ENCODE measurements at places on chromosomes 3 and 15.

GRCh38 chr3:157127831-157128767 lies 31.8 kb downstream of the CCNL1 start:
- peak; percentile 24 for DNase-seq

DNA sequence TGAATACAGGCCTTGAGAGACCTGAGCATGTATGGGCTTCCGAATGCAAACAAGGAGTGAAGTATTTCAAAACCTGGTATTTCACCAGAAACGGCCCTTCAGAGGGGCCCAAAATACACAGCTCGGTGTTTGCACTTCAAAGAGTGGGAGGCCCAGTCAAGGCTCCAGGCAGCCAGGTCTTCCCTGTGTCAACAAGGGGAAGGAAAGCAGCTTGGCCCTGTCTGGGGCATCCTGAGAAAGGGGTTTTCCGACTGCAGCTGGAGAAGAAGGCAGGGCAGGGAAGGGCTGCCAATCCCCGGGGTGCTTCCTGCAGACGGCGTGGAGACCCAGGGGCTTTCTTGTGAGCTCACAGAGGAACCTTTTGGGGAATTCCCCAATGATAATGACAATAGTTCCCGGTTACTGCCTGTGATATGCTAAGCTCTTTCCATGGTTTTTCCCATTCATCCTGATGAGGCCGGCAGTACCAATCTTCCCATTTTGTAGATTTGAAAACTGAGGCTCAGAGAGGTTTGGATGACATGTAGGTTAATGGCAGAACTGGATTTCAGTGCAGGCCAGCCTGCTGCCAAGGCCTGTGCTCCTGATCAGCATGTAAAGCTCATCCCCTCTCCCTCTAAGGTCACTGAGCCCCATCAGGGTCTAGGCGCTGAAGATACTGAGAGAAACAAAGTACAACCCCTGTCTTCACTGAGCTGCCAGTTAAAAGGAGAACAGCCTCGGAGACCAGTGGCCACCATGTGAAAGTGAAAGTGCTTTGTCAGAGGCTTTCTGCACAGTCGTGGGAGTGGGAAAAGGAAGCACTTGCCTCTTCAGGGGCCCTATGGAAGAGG lies 43.0 kb upstream of the TLE3 start:
- DNase-seq = no peak

DNA sequence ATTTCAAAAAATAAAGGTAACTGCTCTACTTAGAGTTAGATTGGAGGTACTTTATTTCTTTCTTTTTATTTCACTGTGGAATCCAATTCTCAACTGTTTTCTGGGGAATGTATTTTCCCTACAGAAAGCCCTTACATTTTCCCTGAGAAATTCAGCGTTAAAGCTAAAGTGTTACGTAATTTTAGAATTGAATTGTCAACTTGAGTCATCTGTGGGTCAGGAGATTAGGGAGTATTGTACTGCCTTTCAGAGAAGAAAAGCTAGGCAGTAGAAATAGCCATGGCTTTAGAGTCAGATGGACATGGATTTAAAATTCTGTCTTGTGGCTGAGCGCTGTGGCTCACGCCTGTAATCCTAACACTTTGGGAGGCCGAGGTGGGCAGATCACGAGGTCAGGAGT lies 728.6 kb downstream of the ROBO1 start:
- DNase-seq = no peak

DNA sequence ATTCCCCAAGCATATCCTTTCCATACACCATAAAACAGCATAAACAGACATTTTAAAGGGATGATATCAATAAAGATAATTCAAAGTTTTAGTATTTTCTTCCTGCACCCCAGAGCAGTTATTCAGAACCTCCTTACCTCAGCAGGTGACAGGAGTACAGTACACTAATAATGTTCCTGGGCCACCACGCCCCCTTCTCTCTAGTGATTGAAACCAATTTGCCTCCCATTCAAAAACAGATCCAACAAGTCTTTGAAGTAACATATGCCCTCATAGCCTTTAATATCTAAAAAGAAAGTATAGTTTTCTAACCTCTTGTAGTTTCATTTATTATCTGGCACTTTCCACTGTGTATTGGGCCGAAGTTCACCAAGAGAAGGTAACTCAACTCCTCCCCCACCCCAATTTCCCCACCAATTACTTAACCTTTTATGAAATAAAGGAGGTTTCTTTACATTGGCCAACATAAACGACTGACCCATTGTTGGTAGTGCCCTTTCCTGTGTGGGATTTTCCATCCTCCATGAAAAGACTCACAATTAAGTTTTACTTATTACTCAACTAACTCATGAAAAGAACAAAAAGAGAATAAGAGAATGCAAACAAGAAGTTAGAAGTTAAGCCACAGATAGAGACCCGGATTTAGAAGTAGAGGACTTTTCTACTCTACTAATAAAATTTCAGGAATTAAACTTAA lies 5.0 kb upstream of the ATP8B4 start:
- DNase-seq = no peak

GRCh38 chr3:40718209-40718608 lies 193.4 kb downstream of the ZNF621 start:
- no peak for DNase-seq

- DNase-seq = no peak
Observed at GRCh38 chr3:10929978-10930665, 62.4 kb upstream of the SLC6A1 start.

GRCh38 chr3:102360183-102360860 lies 74.5 kb upstream of the ZPLD1 start:
- DNase-seq = no peak

DNA sequence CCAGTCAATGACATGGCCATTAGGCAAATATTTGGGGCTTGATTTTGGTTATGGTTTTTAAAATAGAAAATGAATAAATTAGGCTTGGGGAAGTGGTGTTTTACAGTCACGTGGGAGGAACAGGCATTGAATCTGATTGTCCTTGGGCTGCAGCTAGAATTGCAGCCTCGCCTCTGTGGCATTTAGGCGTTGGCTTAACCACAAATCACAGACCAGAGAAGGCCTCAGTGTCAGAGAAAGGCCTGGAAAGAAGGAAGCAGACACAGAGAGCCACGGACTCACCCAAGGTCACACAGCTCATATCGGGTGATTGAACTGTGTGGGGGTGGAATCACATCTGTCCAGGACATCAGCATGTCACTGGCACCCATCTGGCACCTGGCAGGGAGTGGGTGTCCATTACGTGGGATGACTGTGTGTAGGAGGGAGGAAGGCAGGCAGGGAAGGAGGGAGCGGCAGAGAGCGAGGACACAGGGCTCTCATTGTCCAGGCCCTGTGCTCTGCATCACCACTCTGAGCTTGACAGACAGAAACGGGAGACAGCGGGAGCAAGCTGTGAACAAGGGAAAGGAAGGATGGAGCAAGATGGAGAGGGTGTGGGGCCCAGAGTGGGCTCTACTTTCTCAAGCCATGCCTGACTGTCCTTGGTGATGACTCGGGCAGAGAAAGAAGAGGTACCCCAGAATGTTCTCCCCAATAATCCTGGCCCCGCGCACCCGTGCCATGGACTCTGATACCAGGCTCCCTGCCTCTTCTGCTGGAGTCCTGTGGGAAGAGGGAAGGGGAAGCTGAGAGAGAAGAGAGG lies 186.4 kb downstream of the FAM43A start:
- DNase-seq = no peak

- DNase-seq = no peak
Observed at GRCh38 chr3:124125315-124125714, 133.4 kb upstream of the ROPN1 start.

- DNase-seq = no peak
Observed at GRCh38 chr15:73632670-73633058, 525 bp downstream of the NPTN start.

DNA sequence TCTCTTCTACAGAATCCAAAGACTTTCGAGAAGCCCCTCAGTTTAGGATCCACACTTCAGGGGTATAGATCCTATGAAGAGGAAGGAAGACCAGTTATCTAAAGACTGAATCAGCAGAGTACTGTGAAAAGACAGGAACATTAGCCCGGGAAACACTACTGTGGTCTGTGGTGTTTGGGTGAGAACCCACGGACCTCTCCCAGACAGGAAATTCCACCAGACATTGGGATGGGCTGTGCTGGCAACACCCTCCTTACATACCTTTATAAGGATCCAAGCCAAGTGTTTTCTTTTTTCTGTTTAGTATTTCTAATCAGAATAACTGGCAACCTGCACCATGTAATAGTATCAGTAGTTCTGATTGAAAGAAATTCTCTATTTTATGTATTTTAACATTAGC lies 14.1 kb downstream of the TMEM207 start:
- DNase-seq = no peak

DNA sequence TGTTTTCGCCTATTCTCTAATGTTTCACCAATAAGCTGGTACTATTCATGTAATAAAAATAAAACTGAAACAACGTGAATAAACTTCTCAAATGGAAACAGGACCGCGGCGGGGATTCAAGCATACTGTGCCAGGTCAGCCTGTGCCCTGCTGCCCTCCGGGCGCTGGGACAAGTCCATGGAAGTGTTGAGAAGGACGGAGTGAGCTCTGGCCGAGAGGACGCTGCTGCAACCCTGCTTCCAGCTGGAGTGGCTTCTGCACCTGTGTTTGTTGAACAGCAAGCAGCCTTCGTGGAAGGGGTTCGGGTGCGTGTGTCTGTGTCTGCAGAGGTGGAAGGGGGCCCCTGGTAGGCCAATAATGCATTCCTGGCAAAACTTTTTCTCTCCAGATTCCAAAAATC lies 50.0 kb upstream of the PCSK6 start:
- DNase-seq = no peak

GRCh38 chr3:170044795-170045244 lies 7.0 kb downstream of the GPR160 start:
- no peak for DNase-seq

DNA sequence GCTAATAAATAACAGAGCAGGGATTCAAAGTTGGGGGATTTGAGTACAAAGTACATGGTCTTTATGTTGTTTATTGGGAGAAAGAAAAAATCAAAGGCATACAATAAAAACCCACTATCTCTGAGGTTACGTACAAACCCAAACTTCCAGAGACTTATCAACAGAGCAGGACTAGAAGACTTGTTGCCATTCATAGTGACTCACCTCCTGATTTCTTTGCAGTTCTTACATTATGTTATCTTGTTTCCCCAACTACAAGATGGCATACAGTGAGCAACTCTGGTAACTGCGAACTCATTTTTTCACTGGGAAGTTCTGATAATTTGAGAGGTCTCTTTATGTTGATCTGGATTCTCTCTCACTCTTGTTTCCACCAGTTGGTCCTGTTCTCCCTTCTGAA lies 80.6 kb upstream of the ETV5 start:
- no peak for DNase-seq

- no peak for DNase-seq
Observed at GRCh38 chr3:116048991-116049390, 396.3 kb downstream of the LSAMP start.

GRCh38 chr3:132242790-132243189 lies 74.4 kb upstream of the ACP3 start:
- no peak for DNase-seq

DNA sequence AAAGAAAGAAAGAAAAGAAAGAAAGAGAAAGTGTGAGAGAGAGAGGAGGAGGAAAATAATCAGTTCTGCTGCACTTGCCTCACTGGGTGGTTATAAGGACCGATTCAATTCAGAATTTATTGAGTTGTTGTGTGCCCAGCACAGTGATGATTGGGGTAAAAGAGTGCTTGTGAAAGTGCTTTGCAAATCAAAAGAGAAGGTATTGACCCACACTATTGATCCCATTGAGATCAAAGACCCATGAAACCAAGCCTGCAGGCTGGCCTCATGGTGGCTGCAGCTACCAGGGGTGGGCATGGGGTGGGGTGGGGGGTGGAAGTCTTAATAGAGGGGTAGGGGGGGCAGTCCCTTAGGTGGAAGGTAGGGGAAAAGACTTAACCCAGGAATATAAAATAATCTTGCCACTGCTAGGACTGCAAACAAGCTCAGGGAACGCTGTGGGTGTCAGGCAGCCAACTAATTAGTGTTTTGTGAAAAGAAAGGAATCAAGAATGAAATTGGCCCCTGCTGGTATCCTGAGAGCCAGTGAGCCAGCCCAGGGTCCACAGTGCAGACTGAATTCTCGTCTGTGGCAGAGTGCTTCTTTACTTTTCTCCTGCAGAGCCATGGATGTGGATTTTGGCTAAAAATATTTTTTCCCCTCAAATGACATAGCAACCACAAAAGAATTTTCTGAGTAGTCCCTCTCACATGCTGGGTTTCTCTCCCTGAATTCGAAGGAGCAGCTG lies 34.2 kb downstream of the CLEC3B start:
- no peak for DNase-seq

- no peak for DNase-seq
Observed at GRCh38 chr15:64141798-64142512, 9.6 kb upstream of the SNX22 start.

- no peak for DNase-seq
Observed at GRCh38 chr15:90570643-90571042, 40.9 kb downstream of the CRTC3 start.

- DNase-seq = no peak
Observed at GRCh38 chr3:14431917-14432834, 29.8 kb downstream of the SLC6A6 start.

GRCh38 chr15:35481992-35482391 lies 64.0 kb downstream of the DPH6 start:
- DNase-seq = no peak

GRCh38 chr3:139251529-139251928 lies 92.3 kb upstream of the MRPS22 start:
- no peak for DNase-seq

GRCh38 chr15:81723113-81723651 lies 322.6 kb downstream of the MEX3B start:
- DNase-seq = no peak

- DNase-seq = no peak
Observed at GRCh38 chr15:88653200-88654064, 14.6 kb downstream of the ISG20 start.

- no peak for DNase-seq
Observed at GRCh38 chr3:191792580-191792979, 331.6 kb downstream of the PYDC2 start.

GRCh38 chr3:58683466-58683865 lies 16.9 kb upstream of the FAM3D start:
- no peak for DNase-seq

GRCh38 chr3:156527060-156527459 lies 27.9 kb downstream of the SSR3 start:
- DNase-seq = no peak

DNA sequence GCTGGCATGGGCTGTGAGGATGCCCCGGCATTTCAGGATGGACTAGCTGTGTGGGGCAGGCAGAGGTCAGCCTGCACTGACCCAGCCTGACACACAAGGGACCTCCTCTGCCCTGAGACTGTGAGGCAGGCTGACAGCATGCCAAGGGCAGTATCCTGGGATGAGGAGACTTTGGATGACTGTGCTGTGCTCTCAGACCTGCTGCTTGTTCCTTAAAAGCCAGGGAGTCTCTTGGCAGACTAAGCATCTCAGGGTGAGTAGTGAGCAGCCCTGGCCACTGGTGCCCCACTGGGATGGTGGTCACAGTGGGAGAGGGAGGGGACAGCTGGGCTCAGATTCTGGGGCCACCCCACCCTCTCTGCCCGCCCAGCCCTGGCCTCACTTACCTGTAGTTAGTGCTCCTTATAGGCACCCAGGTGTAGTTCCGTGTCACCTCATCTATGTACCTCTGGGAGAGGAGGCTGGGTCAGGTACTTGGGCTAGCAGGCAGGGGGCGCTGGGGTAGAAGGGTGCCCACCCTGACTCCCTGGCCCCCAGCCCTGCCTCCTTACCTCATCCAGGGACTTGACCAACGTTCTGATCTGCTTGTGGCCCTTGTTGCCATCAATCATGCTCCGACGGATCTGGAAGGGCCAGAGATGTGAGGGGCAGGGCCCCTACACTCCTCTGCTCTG lies 16.1 kb upstream of the TMEM115 start:
- DNase-seq = no peak
